Mesenchymal stem cell (in vitro differentiated cells and primary cell): ENCODE measurements at places on chromosomes 4 and X.

DNA sequence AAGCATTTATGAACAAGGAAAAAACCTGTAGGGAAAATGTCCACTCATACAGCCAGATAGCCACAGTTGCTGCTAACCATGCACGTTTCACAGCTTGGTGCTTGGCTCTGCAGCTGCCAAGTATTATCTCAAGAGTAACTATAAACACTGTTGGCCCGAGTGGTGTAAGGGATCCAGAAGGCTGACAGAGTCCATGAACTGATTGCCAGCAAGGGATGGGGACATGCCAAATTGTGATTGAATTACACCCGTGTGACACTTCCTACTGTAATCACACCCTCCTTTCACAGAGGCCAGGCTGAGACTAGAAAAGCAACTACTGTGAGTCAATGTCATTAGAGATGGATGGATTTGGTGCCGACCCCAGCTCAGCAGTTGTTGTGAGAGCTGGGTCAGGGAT, 223.9 kb upstream of the ANKRD50 start:
- H3K4me3 ChIP-seq = no peak overlapping the region
- no peaks in the 10 kb centered on the region for H3K36me3 ChIP-seq
- no peaks in the 10 kb centered on the region for H3K27me3 ChIP-seq
- peak; percentile 54 for DNase-seq

DNA sequence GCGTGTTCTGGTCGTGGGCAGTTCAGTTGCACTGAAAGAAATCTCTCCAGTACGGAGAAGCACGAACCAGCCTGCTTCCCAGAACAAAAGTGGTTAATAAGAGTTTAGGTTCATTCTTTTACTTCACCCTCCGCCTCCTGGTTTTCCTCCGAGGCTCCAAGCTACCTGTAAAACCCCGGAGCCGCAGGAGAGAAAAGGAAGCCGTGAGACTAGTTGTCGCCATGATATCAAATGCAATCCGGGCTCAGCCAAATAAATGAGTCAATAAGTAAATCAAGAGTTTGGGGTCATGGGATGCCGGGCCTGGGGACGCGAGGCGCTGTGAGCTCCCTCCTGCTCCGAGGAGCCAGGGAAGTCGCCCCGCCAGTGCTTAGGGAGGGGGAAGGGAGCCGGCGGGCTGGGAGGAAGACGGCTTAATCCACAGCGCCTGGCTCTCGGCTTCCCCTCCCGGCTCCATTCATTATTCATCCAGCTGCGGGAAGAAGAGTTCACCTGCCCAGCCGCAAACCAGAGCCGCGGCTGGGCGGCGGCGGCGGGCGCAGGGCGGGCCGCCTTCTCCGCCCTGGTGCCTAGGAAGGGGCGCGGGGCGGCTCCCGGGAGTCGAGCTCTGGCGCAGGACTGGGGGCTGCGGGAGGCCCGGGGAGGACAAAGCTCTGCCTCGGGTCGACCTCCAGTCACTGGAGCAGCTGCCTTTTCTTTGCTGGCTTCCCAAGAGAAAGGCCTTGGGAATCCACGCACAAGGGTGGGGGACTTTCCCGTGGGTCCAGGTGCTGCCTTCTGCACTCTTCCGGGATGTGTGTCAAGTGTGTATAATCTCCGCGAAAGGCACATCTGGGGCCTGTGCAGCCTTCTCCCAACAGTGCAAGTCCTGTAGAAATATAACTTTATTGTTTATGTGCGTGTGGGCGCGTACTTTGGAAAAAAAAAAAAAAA, 1.7 kb downstream of the FRAS1 start:
- peak overlapping the region; percentile 62 for H3K4me3 ChIP-seq
- DNase-seq = peak; percentile 36
- peak overlapping the region; percentile 21 for H3K27ac ChIP-seq
- no peaks in the 10 kb centered on the region for H3K36me3 ChIP-seq
- H3K27me3 ChIP-seq = no peaks in the 10 kb centered on the region

DNA sequence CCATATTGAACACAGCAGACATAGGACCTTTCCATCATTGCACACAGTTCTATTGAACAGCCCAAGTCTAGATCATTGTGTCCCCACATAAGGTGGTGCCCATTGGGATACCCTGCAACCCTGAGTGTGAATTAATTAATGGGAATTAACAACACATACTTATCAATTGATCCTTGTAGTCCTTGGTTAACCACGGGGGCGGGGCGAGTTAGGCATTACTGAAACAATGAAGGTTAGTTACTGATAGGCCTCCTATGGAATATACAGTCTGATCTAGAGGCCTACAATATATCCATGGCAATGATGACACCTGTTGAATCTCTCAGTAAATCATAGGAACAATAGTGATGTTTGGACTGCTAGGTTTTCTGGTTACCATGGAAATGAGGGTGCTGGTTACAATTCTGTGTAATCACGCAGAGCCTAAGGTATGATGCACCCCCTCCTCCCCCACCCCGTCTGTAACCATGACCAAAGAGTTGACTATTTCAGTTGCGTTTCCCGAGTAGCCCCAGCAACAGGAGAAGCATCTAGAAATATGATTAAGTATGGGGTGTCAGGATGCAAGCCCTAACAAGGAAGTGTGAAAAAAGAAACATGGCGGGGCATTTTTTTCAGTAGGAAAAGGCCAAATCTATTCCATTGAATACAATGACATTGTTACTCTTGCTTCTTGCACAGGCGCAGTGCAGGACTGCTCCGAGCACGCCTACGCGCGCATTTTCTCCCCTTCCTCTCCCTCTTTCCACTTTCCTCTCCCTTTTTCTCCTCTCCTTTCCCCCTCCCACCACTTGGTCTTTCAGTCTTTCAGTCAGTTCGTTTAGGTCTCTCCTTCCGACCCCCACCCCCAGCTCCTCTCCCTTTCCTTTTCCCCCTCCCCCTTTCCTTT, 677 bp upstream of the NONO start:
- no peaks in the 10 kb centered on the region for H3K4me1 ChIP-seq
- H3K27me3 ChIP-seq = no peaks in the 10 kb centered on the region
- peaks cover 2% of the 10 kb centered on the region for H3K36me3 ChIP-seq
- DNase-seq = no peak

DNA sequence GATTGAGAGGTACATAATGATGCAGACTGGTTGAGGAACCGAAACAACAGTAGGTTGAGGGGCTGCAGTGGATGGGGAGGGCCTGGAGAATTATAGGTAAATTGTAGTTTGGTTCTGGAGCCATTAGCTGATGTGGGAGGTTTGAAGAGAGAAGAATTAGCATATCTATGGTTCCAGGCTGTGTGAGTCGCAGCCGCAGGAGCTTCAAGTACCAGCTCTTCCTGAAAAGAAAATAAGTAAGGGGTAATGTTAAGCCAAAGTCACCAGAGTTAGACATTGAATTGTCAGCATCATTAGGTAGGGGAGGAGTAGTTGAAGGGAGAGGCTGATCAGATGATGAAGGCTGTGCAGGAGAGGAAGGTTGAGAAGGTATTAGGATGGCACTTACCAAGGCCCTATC, 29.5 kb downstream of the PF4 start:
- no peak for DNase-seq
- H3K4me1 ChIP-seq = no peaks in the 10 kb centered on the region
- no peak overlapping the region for H3K27ac ChIP-seq
- no peak overlapping the region for H3K4me3 ChIP-seq
- H3K27me3 ChIP-seq = no peaks in the 10 kb centered on the region

GRCh38 chrX:87516717-87517121, 883 bp upstream of the KLHL4 start:
- H3K36me3 ChIP-seq = no peaks in the 10 kb centered on the region
- H3K27ac ChIP-seq = peak overlapping the region; percentile 91
- peak; percentile 15 for DNase-seq
- H3K4me1 ChIP-seq = no peaks in the 10 kb centered on the region
- H3K27me3 ChIP-seq = no peaks in the 10 kb centered on the region

DNA sequence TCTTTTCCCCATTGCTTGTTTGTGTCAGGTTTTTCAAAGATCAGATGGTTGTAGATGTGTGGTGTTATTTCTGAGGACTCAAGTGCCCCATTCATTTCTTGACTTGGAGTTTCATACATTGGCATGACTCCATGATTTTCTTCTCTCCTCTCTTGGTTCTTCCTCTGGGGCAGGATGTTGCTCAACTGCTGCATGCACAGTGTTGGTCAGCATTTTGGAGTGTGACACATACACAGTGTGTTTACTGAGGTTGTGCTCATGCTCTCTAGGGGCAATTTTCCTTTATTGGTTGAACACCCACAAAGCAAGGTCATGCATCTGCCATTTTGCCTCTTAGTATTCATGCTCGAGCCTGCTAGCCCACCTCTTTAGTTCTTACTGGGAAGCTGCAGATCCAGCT, 1993.8 kb downstream of the ARAP2 start:
- no peaks in the 10 kb centered on the region for H3K36me3 ChIP-seq
- no peaks in the 10 kb centered on the region for H3K4me1 ChIP-seq
- H3K4me3 ChIP-seq = no peak overlapping the region
- no peak overlapping the region for H3K27ac ChIP-seq
- peak; percentile 46 for DNase-seq
